Activated CD4-positive, alpha-beta T cell treated with anti-CD3 and anti-CD28 coated beads for 1 hour (primary cell): ENCODE measurements at places on chromosomes 3 and 15.

- DNase-seq = no peak
These were observed 352.3 kb downstream of the NAALADL2 start for GRCh38 chr3:175211466-175211865.

DNA sequence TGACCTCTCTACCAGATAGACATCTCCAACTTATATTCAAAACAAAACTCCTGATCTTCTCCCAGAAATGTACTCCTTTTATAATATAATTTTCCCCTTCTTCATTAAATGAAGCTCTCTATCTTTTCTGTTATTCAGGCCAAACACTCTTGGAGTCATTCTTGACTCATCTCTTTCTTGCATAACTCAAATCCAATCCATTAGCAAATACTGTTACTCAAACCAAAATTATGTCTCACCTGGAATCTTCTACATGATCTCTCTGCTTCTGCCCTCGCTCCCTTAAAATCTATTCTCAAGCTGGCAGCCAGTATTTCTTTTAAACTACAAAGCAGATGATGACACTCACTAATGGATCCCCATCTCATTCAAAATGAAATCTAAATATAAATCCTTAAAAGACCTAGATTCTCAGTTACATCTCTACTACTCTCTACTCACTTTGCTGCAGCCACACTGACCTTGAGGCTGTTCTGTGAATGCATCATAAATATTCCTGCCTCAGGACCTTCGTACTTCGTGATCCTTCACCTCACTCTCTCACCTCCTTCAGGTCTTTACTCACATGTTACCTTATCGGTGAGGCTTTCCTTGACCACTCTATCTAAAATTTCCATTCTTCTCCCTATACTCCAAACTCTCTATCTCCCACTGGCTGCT is 160.9 kb downstream of the TBC1D5 start:
- no peak for DNase-seq

- no peak for DNase-seq
These were observed 664.7 kb downstream of the MECOM start for GRCh38 chr3:168998792-168999191.

- DNase-seq = no peak
These were observed 100.7 kb downstream of the SHOX2 start for GRCh38 chr3:158005391-158006100.

- no peak for DNase-seq
These were observed 202.8 kb downstream of the RSRC1 start for GRCh38 chr3:158312560-158313141.

DNA sequence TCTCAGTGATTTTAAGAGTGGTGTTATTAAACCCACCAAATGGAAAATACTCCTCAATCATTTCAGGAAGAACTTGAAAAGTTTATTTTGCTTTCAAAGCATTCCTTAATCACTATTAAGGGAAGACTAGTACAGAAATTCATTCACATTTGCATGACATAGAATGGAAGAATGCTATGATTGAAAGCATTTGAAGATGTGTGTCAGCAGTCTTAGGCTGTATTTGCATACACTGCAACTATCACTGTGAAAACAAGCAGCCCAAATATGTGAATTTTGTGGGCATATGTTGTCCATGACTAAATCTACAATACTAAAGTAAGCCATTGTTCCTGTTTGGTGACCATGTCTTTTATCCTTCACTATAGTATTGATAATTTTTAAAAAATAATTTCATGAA is 95.8 kb downstream of the CNTN3 start:
- DNase-seq = no peak

- no peak for DNase-seq
These were observed 149.3 kb downstream of the RPLP1 start for GRCh38 chr15:69601711-69602504.
